ENCODE measurements at places on chromosomes 1 and 21.

- DNase-seq: no peak
These were observed 2.5 kb downstream of the SHISAL2A start for GRCh38 chr1:52635321-52636089.

DNA sequence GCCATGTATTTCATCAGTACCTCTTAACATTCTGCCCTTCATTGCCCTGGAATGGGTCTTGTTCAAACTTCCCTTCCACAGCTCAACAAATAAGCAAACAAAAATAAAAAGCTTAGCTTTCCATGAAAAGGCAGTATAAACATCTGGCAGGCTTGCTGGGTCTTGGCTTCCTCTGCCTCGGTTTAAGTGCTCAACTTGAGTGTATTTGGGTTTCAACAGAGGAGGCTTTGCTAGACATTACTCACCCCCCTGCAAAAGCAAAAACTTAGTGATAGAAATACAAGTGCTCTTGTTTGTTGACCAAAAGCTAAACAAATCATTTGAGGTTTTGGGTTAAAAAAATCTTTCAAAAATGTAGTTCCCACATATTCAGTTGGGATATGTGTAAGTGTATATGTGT lies 518.5 kb downstream of the PLPP3 start:
- DNase-seq: no peak

DNA sequence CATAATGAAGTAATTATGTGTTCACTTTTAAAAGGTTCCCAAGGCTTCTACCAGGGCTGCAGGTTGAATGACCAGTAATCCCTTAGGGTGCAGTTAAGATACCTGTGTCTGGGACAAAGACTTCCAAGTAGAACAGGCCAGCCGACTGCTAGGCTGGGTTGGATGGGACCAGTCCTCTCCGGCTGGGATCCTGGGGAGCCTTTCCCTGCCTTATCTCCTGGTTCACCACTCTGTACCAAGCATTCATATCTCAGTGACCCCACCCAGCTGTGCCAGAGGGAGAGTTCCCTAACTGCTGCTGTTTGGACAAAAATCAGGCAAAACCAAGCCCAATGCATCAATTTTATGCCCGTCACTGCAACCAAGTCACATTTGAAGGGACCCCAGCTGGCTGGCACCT lies 116.2 kb upstream of the ATP1A1 start:
- DNase-seq: no peak

- DNase-seq: no peak
These were observed 1048.1 kb downstream of the BRINP3 start for GRCh38 chr1:189429610-189430009.

DNA sequence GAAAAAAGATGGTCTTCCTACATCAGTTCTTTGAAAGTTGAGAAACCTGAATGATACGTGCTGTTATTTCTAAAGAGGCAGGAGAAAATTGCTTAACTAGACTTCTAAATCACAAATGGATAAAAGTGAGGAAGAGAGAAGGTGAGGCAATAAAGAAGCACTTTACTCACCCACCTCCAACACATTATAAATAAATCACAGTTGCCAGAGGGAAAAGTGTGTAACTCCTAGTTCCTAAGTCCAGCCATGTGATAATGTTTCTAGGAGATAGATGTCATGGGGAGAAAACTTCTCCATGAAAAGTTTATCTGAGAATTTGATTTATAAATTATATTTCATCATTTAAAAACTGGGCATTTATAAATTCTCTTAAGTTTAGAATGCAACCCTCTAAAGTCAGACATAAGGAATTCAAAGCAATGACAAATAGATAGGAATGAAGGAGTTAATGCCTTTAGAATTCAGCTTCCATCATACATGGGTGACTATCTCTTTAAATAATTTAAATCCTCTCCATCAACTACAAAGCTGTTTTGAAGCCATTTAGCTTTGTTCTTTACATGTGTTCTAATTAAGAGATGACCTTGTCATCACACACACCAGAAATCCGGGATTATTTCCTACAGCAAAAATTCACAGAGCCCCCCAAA lies 60.0 kb downstream of the NRIP1 start:
- no peak for DNase-seq

- no peak for DNase-seq
These were observed 18.3 kb upstream of the MMEL1 start for GRCh38 chr1:2650967-2651645.

- no peak for DNase-seq
These were observed 48.6 kb downstream of the PCNX2 start for GRCh38 chr1:233246965-233247364.

DNA sequence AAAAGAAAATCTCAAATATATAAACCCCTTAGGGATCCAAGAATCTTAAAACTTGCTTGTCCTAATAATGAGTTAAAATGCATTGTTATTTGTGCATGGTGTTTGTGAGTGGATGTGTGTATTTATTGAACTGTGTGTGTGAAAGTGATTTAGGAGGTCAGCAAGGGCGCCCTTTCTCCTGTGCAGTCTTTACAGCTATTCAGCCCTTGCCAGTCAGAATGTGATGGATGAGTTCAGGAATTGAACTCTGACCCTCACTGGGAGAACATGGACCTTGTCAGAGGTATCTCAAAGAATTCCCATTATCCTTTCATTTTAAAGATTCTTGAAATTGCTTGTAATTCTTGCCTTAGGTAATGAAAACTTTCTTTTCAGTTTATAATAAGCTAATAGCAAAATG lies 493.0 kb upstream of the ADGRL4 start:
- no peak for DNase-seq
